Stomach (tissue), 19 donors: ENCODE measurements at places on chromosomes 6 and 20. TPM values are rescaled to one million over a fixed set of nuclear protein-coding genes. Genes with fewer than 3 reads are reported as not detected.

TMEM244 gene
- polyA plus RNA-seq, result not detected

SLC52A3 gene
- 2.5 TPM for polyA plus RNA-seq

PCSK2 gene
- polyA plus RNA-seq, result 0.19 TPM

KIF25 gene
- polyA plus RNA-seq, result 0.31 TPM

DEF6 gene
- 15.2 TPM for polyA plus RNA-seq
